H4 (cell line): ENCODE measurements at places on chromosomes 16 and 17.

DNA sequence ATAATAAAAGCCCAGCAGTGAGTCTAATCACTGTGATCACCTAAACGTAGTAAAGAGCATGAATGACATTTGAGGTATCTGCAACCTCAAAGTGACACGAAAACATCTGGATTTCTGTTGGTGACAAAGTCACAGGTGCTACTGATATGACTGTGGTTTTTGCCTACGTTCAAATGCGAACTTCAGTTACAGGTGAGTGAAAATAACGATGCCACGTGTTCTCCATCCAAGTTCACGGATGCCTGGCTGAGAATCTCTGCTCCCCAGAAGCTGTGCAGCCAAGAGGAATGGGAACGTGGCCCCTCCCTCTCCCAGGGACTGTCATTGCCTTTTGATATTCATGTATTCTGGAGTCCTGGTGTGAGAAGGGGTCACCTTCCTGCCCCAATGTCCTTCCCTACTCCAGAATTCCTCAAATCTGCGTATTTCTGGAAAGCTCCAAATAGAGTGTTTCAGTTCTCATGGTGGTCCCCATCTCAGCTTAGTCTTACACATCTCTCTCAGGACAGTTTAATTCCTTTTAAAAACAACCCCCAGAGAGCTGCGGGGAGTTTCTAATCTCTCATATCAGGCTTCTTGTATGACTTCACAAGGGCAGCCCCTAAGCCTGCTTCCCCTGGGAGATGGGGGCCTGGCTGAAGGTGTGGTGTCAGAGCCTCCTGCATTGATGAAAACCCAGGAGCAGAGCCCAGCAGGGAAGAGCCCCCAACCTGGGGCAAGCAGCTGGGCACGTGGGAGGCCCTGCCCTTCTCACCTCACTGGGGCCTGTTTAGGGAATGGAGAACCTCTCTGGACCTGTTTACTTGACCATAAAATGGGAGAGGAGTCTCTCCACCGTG, 25.8 kb downstream of the PIK3R5 start:
- no peak for DNase-seq

DNA sequence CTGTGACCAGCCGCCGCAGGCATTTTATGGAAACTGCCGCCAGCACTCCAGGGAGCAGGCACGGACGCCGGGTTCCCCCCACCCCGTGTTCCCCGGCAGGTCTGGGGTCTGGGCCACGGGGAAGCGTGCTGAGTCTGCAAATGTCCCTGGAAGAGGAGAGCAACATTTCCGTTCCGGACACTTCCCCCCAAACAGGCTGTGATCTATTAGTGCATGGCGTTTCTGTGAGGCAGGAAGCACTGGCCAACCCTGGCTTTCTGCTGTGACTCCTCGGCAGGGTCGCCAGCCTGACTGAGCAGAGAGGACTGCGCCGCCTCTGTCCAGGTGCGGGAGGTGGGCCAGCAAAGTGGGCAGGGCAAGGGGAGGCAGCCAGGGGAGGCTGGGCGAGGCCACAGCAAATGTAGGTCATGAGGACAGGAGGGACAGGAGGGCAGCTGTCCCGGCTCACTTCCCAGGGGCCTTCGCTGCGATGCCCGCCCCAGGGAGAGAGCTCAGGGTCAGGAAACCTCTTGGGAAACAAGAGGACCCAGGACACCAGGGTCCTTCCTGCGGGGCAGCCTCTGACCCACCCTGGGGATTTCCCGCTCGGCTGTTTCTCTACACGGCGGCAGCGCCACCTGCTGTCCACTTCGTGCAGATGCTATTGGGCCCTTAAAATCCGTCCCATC, 9.5 kb downstream of the FOXF1 start:
- peak; percentile 64 for DNase-seq

DNA sequence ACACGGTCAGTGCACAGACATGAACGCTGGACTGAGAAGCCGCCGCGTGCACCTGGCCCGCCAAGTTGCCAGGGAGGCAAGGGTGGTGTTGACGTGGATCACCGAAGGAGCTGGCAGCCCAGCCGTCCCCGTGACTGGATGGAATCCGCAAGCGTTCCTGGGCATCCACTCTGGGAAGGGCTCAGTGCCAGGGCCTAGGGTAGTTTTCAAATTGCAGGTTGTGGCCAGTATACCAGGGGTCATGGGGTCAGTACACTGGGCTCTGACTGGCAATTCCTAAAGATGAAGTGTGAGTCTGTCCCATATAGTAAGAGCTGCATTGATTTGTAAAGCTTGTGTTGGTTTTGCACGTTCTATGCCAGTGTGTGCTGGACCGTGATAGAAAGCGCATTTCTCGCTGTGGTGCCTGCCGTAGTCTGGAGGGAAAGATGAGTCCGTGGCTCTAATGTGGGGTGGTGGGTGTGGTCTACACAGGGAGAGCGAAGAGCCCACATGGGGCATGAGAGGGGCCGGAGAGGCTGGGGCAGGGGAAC, 21.1 kb upstream of the METRNL start:
- DNase-seq, result no peak

- DNase-seq, result no peak
Measured at GRCh38 chr17:13740686-13741085, 139.0 kb upstream of the HS3ST3A1 start.

DNA sequence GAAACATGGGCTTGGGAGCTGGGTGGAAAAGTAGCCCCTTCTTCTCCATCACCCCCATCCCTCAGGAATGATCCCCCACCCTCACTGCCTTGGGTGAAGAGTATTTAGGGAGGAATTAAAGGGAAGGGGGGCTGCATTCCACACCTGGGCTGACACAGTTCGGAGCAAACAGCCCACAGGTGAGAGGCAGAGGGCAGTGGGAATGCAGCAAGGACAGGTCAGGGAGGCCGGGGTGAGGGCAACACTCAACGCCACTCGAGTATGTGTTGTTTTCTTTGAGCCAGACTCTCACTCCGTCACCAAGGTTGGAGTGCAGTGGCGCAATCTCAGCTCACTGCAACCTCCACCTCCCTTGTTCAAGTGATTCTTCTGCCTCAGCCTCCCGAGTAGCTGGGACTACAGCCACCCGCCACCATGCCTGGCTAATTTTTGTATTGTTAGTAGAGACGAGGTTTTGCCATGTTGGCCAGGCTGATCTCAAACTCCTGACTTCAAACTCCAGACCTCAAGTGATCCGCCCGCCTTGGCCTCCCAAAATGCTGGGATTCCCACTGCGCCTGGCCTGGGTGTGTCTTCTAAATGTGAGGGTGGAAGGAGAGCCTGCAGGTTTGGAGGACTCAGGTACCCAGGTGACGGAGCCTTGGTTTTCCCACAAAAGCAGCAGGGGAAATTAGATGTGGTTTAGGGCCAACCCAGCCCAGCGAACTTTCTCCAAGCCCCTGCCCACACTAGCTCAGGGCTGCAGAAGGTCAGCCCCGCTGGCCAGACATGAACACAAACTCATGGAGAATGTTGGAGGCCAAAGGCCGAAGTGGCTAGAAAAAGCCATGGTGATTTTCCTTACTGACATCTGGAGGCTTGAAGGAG, 21.2 kb upstream of the ITGA3 start:
- DNase-seq, result no peak

- no peak for DNase-seq
Measured at GRCh38 chr16:79985606-79986005, 385.1 kb upstream of the MAF start.

DNA sequence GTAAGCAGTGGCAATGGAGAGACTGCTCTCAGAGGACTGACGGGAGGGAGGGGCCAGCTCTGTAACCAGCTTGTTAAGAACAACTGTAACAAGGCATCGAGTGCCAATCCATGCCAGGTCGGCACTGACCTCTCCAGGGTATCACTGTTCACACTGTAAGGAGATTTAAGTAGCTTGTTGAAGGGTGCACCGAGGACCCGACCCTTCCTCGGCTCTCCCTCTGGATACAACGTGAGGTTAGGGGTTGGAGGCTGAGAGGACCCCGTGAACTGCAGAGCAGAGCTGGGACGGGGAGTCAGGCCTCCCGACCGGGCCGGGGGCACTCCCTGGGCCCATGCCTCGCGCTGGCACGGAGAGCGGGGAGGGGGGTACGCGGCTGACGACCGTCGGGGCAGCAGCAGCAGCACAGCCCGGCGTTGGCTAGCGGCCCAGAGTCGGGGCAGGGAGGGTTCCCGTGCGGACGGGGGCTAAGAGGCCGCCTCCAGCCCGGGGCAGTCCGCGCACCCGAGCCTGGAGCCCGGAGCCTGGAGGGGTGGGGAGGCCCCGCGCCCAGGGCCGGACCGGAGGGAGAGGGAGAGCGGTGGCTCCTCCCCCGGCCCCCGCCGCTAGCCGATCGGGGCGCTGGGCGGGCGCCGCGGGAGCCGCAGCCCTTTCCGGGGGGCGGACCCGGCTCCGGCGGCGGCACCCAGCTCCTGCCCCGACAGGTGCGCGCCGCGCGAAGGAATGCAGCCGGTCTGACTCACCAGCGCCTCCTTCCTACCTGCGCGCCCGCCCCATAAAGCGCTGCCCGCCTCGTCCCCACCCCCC, at the start of gene ITGB4:
Gene ITGB4 (plus strand): TSS at position 804 of the 807 bp plus-strand sequence. CDS start 3,245 bp downstream, outside the sequence.
- DNase-seq, result no peak

GRCh38 chr17:72838068-72838467, 254.4 kb downstream of the SLC39A11 start:
- DNase-seq, result no peak

GRCh38 chr17:75707079-75707571, 14.1 kb upstream of the ITGB4 start:
- DNase-seq, result peak; percentile 73

GRCh38 chr17:76833034-76833644, 35.1 kb upstream of the MGAT5B start:
- DNase-seq, result no peak

DNA sequence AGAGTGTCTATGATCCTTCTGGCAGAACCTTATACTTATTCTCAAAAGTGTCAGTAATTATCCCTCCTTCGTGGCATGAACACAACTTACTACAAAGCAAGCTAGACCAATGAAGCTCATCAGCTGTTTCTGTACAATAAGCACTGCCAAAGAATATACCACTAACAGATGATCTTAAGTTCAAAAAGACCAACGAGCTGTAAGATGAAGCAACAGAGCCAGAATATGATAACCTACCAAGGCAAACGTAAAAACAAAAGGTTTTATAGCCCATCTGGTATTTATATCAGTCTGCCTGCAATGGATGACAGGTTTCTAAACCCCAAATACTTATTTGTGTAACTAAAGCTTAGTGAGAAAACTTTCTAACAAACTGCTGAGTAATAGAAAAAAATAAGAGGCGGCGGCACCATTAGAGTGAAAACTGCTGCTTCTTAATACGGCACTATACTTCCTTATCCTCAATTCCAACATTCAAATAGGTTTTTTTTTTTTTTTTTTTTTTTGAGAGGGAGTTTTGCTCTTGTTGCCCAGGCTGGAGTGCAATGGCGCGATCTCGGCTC, 22.1 kb downstream of the NME2 start:
- DNase-seq, result no peak

GRCh38 chr16:86846136-86846535, 267.8 kb downstream of the FOXL1 start:
- DNase-seq, result no peak

DNA sequence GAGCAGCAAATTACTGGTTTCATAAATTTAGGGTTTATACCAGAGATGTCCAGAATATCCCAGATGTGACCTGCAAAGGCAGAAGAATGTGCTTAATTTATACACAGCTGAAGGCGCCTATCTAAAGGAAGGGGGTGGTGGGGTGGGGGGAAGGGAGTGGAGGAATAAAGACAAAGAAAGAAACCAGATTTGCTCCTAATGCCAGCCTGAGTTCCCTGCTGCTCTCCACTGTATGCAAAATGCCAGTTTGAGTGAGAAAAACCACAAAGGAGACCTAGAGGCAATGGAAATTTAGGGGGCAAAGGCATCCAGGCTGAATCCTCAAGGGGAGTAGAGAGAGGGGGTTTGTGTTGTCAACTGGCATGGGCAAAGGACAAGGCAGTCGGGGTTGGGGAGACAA, 161.5 kb upstream of the TOX3 start:
- DNase-seq, result no peak

GRCh38 chr17:62592341-62593099, 35.0 kb upstream of the MRC2 start:
- DNase-seq, result no peak

DNA sequence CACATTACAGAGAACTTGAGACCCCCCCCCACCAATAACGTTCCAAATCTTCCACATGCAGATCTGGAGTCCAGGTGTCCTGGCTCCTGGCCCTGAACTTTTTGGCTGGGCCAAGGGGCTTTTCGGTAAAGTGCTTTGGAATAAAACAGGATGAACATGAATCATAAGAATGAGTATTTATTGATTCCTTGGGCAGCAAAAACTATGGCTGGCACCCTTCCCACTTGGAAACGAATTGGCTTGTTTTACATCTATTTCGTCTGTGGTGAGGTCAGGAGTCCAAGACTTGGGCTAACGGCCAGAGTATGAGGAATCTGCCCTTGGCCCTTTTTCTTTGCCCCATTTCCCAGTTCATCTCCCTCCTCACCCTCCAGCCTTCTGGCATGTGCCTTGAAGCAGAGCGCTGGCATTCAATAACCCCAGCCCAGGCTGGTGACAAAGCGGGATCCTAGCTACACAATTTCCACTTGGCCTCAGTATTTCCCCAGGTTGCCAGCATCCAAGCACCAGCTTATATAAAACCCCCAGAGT, 4.1 kb upstream of the UBTF start:
- DNase-seq, result no peak

GRCh38 chr16:35797811-35798210, 2338.4 kb downstream of the TP53TG3F start:
- no peak for DNase-seq

DNA sequence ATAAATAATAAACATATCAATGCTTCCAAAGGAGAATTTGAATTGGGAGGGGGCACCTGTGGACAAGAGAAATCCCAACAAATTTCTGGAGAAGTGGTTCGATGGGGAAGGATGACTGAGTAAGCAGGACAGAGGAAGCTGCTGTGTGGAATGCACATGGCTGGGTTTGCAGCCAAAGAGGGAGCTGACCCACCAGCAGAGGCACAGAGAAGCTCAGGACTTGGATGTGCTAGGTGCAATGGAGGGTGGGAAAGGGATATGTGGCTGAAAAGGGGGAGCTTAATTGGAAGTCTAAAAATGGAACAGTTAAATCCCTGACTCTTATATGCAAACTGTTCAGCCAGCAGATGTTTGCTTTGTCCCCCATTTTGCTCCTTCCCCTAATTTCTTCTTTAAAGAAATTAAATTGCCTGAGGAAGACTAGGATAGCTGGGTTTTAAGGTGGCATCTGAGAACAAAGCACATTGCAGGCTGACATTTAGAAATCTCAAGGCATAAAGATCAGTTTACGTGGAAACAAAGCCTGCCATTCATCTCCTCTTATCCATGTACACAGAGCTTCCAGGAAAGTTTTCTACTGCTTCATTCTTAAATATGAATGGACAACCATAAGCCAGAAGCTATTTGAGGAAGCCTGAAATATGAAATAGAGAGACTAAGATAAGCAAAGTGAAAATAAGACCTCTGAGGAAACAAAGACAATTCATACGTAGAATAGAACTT, 23.0 kb upstream of the TNS4 start:
- DNase-seq, result no peak

- peak; percentile 77 for DNase-seq
Measured at GRCh38 chr17:17693253-17694168, 12.3 kb downstream of the RAI1 start.
